Panc1 (cell line): ENCODE measurements at places on chromosomes 5 and 9. TPM values are rescaled to one million over a fixed set of nuclear protein-coding genes. Genes with fewer than 3 reads are reported as not detected.

- H3K27ac ChIP-seq, result no peak overlapping the region
- H3K4me1 ChIP-seq, result no peaks in the 10 kb centered on the region
- no peak for DNase-seq
These were observed 83.0 kb upstream of the PRLR start for GRCh38 chr5:35313291-35313690.

- no peaks in the 10 kb centered on the region for H3K36me3 ChIP-seq
- no peaks in the 10 kb centered on the region for H3K4me1 ChIP-seq
- H3K27me3 ChIP-seq, result peaks cover 17% of the 10 kb centered on the region
These were observed 41.2 kb downstream of the NSG2 start for GRCh38 chr5:174086751-174087150.

GRCh38 chr9:31335529-31336234 lies 1048.8 kb upstream of the ACO1 start:
- no peaks in the 10 kb centered on the region for H3K27me3 ChIP-seq
- DNase-seq, result no peak
- no peaks in the 10 kb centered on the region for H3K36me3 ChIP-seq
- no peak overlapping the region for H3K27ac ChIP-seq

DNA sequence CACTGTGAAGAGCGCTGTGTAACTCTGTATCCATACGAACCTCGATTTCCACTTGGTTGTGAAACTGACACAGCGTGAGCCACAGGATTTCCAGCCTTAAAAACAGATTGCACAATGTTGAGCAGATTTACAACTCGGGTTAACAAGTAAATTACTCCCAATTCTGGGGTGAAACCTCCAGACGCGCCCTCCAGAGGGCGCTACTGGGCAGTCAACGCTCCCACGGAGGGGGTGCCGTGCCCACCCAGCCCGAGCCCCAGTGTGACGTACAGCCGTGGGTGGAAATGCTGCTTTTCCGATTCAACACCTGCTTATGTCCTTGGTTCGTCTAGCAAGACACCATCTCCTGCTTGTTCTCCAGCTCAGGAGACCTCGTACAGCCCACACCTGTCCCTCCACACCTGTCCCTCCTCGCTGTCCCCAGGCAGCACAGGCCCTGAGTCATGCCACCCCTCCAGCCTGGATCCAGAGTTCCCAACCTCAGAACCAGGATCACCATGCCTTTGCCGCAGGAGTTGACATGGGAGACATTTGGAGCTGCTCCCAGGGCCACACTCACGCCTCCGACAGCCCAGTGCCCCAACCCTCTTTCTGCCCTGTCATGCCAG lies 34.4 kb upstream of the SLC6A3 start:
- H3K36me3 ChIP-seq, result no peaks in the 10 kb centered on the region
- no peak overlapping the region for H3K4me3 ChIP-seq
- no peaks in the 10 kb centered on the region for H3K4me1 ChIP-seq
- H3K27me3 ChIP-seq, result no peaks in the 10 kb centered on the region
- no peak for DNase-seq

GRCh38 chr5:101520417-101520816 lies 617.3 kb upstream of the ST8SIA4 start:
- H3K36me3 ChIP-seq, result no peaks in the 10 kb centered on the region
- DNase-seq, result no peak

DNA sequence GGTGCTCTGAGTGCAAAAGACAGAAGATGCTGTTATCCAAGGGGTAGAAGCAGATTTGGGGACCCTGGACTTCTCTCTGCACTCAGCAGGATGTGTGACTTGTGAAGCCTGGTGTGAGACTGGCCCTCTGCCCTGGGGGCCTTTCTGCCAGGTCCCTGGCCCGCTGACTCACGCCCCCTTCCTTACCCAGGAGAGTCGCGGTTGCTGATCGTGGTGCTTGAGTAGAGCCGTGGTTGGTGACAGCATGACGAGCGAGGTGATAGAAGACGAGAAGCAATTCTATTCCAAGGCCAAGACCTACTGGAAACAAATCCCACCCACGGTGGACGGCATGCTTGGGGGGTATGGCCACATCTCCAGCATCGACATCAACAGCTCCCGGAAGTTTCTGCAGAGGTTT lies 6.5 kb downstream of the NTMT1 start:
- no peak overlapping the region for H3K27ac ChIP-seq
- no peak overlapping the region for H3K4me3 ChIP-seq
- H3K36me3 ChIP-seq, result no peaks in the 10 kb centered on the region; the same call in 1 of the 2 replicates

GRCh38 chr9:99237356-99237755 lies 15.3 kb downstream of the SEC61B start:
- DNase-seq, result no peak
- H3K36me3 ChIP-seq, result no peaks in the 10 kb centered on the region
- H3K27me3 ChIP-seq, result no peaks in the 10 kb centered on the region

DNA sequence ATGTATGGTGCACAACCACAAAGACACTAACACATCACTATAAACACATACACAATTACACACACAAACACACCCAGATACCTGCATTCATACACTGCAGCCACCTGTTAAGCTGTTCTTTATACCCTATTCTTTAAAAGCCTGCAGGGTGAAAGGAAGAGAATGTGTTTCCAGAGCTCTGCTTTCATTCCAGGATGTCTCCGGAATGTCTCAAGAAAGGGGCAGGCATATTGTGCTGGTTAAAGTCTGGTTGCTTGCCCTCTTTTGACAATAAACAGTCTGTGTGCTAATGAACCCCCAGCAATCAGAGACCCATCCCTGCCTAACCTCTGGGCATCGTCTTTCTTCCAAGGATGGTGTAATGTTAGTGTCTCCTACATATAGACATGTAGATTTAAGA lies 181.6 kb downstream of the EPB41L4A start:
- H3K36me3 ChIP-seq, result no peaks in the 10 kb centered on the region
- no peak for DNase-seq
- H3K27ac ChIP-seq, result no peak overlapping the region
- no peak overlapping the region for H3K4me3 ChIP-seq
- H3K27me3 ChIP-seq, result no peaks in the 10 kb centered on the region

- H3K36me3 ChIP-seq, result no peaks in the 10 kb centered on the region
- H3K4me1 ChIP-seq, result no peaks in the 10 kb centered on the region
- no peak for DNase-seq
- H3K4me3 ChIP-seq, result no peak overlapping the region
- no peaks in the 10 kb centered on the region for H3K27me3 ChIP-seq
These were observed 35.9 kb upstream of the HSPA9 start for GRCh38 chr5:138610918-138611677.

DNA sequence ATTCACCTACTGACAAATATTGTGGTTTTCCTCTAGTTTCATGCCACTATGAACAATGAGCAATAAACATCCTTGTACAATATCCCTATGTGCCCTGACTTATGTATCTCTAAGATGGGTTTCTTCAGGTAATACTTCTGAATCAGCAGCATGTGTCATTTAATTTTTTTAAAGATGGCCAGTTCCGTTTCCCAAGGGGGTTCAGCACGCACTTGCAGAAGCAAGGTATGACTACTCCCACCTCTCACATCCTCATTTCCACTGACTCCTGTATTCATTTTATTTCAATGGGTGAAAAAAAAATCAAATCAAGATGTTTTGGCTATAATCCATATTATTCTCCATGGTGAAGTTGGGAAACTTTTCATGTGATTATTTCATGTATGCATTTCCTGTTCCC lies 14.7 kb upstream of the ADAMTS19 start:
- no peaks in the 10 kb centered on the region for H3K36me3 ChIP-seq
- H3K4me1 ChIP-seq, result no peaks in the 10 kb centered on the region
- H3K27me3 ChIP-seq, result no peaks in the 10 kb centered on the region
- H3K4me3 ChIP-seq, result no peak overlapping the region

DNA sequence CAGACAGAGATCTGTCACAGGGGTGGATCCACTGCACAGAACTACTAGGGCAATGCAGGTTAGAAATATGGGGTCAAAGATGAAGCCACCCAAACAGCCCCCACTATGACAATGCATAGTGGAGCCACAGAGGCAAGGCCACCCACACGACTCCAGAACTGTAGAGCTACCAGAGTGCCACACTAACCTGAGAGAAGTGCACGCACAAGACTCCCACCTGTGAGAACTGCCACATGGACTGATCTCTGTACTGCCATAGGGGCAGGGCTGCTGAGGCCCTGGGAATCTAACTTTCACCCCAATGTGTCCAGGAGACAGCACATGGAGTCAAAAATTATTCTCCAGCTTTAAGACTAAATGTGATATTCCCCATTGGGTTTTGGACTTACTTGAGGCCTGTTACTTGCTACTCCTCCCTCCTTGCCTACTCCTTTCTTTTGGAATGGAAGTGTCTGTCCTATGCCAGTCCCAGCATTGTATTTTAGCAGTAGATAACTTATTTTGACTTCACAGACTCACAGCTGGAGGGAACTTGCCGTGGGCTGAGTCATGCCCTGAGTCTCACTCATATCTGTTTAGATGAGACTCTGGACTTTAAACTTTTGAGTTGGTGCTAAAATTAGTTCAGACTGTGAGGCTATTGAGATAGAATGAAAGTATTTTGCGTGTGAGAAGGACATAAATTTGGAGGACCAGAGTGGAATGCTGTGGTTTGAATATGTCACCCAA lies 853.3 kb downstream of the MAT2B start:
- DNase-seq, result no peak
- no peak overlapping the region for H3K27ac ChIP-seq
- no peaks in the 10 kb centered on the region for H3K36me3 ChIP-seq
- no peak overlapping the region for H3K4me3 ChIP-seq
- H3K4me1 ChIP-seq, result no peaks in the 10 kb centered on the region
- no peaks in the 10 kb centered on the region for H3K27me3 ChIP-seq

DNA sequence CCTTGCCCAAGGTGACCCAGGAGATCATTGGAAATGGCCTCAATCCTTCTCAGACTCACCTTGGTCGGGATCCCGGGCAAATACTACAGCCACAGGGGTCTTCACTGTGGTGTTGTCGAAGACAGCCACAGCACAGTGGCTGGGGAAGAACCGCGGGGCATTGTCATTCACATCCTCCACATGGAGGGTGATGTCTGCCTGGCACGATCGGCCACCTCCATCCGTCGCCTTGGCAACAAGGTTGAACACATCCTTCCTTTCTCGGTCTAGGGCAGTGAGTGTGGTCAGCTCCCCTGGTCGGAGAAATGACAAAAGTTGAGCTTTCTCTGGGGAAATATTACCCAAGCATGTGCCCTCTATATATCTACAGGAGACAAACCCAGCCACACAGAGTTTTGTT lies 56.8 kb downstream of the FAT2 start:
- H3K4me1 ChIP-seq, result no peaks in the 10 kb centered on the region
- H3K27me3 ChIP-seq, result peaks cover 4% of the 10 kb centered on the region; the same call in 1 of the 2 replicates
- no peak overlapping the region for H3K4me3 ChIP-seq
- no peak for DNase-seq

DNA sequence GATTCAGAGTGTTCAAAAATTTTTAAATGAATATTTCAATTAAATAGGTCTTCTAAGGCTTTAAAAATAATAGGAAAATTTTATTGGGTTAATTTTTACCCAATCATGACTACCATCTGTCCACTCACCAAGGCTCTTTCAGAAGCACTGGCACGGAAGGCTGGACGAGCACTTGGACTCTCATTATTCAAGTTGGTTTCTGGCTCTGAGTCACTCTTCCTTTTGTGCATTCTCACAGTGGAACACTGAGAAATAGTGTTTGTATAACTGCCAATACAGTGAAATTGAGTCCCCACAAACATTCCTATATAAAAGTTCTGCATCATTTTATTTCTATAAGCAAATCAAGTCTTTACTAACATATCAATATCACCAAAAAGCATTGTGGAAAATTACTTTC lies 1149.0 kb downstream of the EFNA5 start:
- no peak for DNase-seq
- H3K36me3 ChIP-seq, result no peaks in the 10 kb centered on the region
- no peaks in the 10 kb centered on the region for H3K4me1 ChIP-seq
- H3K27me3 ChIP-seq, result no peaks in the 10 kb centered on the region
- H3K4me3 ChIP-seq, result no peak overlapping the region

- H3K27ac ChIP-seq, result no peak overlapping the region
- H3K4me1 ChIP-seq, result 0 out of 2 replicates have a peak, but pooled peaks cover 3% of the 10 kb centered on the region
- no peaks in the 10 kb centered on the region for H3K27me3 ChIP-seq
- DNase-seq, result no peak
- H3K4me3 ChIP-seq, result no peak overlapping the region
These were observed 1.5 kb upstream of the IL17B start for GRCh38 chr5:149380466-149381121.

The RLN1 gene
- not detected for total RNA-seq

The ORM2 gene
- 0.77 TPM for total RNA-seq

The DMRT3 gene
- total RNA-seq, result not detected

The PLAC8L1 gene
- 0.49 TPM for total RNA-seq

The LHX3 gene
- total RNA-seq, result 0.13 TPM

The TMEFF1 gene
- total RNA-seq, result 2.2 TPM

The PCDHB12 gene
- 0.44 TPM for total RNA-seq
